ENCODE measurements at places on chromosomes 5 and 9.

DNA sequence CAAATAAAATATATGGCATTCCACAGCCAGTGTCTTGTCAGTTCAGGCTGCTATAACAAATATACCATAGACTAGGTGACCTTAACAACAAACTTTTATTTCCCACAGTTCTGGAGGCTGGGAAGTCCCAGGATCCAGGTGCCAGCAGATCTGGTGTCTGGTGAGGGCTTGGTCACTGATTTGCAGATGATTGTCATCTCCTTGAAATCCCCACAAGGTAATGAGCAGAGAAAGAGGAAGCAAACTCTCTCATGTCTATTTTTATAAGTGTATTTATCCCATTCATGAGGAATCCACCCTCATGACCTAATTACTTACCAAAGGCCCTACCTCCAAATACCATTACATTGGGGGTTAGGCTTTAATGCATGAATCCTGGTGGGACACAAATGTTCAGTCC lies 663.2 kb downstream of the TLR4 start:
- DNase-seq, result no peak

DNA sequence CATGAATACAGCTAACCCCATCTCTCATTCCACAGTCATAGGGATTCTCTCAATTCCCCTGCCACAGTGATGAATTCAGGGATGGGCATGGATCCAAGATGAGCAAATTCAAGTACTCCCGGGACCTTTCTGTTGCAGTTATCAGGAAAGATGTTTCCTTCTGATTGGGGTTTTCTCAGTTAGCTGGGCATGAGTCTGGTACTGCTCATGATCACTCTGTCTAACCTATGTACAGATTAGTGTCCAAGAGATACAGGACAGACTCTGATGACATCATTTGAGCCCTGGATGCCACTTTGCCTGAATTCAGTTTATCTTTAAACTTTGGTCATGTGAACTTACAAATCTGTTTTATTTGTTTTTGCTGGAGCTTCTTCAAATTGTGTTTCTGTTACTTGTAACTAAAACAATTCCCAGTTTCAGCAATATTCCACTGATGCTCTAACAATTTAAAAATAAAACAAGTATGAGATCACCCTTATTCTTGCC lies 257.7 kb upstream of the KLF9 start:
- DNase-seq, result no peak

- no peak for DNase-seq
Observed at GRCh38 chr5:3191585-3191984, 404.0 kb upstream of the IRX1 start.

DNA sequence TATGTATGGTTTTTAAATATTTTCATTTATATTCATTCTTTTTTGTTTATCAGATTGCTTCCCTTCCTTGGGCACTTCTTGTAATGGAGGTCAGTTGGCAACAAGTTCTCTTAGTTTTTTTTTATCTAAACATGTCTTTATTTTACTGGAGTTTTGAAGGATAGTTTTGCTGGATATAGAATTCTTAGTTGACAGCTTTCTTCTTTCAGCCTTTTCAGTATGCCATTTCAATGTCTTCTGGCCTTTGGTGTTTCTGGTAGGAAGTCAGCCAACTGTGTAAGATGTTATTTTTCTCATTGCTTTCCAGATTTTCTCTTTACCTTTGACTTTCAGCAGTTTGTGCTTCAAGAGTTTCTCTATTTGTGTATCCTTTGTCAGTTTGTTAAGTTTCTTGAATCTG lies 14.2 kb downstream of the SLC12A2 start:
- no peak for DNase-seq

DNA sequence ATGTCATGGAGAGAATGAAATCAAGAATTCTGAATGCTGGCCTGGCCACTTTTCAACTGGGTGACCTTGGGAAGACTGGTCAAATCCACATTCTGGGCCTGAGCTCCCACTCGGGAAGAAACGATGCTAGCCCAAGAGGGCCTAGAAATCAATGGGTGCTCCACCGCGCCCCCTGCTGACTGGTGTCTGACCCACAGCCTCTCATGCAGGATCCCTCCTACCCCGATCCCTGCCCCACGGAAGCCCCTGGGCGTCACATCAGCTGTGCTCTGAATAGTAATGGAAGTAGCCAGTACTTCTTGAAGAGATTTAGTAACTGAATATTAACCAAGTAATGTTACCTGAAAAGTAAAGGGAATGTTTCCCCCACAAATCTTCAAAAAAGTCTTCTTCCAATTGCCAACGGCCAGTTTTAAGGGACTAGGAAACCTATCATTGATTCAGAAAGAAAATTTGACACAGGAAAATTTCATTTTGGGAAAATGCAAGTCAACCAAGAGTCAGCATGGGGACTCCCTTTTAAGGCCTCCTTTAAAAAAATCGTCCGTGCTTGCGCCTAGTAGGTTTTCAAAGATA lies 43.9 kb downstream of the CRB2 start:
- DNase-seq, result no peak

GRCh38 chr9:101427358-101427757 lies 8.2 kb downstream of the ALDOB start:
- no peak for DNase-seq
